PC-9 (cell line): ENCODE measurements at places on chromosomes 4 and X. TPM values are rescaled to one million over a fixed set of nuclear protein-coding genes. Genes with fewer than 3 reads are reported as not detected.

Gene CD38
- 0.90 and 1.3 TPM in 2 replicates for total RNA-seq

Gene LIMCH1
- 252 and 339 TPM in 2 replicates for total RNA-seq

Gene RAB9B
- not detected in 2 replicates for total RNA-seq

Gene LRP2BP
- total RNA-seq, result 0.85 and 0.90 TPM in 2 replicates

Gene SHROOM2
- total RNA-seq, result 0.05 and 0.17 TPM in 2 replicates

Gene SUV39H1
- 10.5 and 11.7 TPM in 2 replicates for total RNA-seq

DNA sequence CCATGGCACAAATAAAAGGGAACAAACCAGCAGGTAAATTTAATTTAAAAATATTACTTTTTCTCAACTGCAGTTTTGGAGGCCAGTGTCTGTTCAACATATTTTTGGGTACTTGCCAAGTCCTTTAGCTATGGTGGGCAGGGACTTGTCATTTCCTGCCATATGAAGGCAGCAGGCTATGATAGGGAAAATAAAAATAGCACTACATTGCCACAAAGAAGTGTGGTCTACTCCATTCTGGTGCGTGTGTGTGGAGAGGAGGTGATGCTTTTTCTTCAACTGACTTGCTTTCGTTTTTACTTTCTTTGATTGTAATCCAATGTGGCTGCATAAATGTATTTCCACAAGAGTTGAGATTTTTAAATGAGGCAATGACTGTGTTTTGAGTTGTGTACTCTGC, 17.2 kb downstream of the GPR174 start:
- no peaks in the 10 kb centered on the region for H3K27me3 ChIP-seq
- H3K4me1 ChIP-seq, result no peaks in the 10 kb centered on the region
- H3K36me3 ChIP-seq, result no peaks in the 10 kb centered on the region
- no peak overlapping the region for H3K27ac ChIP-seq
- no peak overlapping the region for H3K4me3 ChIP-seq

GRCh38 chr4:74235135-74235534, 73.1 kb upstream of the EPGN start:
- H3K27ac ChIP-seq, result no peak overlapping the region
- peaks cover 34% of the 10 kb centered on the region for H3K4me1 ChIP-seq
- no peaks in the 10 kb centered on the region for H3K36me3 ChIP-seq
- no peak for DNase-seq
- H3K4me3 ChIP-seq, result no peak overlapping the region
- H3K27me3 ChIP-seq, result no peaks in the 10 kb centered on the region

DNA sequence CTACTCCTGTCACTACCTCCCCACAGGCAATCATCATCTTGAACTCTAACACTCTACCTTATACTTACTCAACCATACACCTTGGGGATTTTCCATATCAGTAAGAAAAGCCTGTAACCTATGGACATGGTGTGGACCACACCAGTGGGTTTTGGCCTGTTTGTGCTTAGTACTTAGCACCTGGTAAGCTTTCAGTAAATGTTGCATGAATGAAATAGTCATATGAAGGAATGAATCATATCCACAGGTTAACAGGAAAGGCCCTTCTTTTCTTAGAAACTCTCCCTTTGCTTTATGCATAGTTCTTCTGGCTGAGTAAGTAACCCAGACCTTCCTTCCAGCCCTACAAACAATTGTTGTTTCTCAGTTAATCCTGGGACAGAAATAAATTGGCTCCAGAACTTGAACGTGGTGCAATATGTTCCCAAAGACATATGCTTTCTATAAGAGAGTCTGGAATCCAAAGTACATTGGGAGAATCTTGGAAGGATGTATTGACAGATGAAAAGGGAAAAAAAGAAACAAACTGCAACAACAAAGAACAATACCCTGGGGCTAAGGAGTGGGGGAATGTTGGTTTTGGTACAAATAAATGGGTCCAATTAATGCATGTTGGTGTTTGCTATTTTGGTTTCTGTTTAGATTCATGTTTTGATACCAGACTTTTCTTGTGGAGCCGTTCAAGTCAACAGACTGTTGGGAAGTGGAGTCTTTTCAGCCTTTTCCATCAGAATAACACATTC, 27.8 kb downstream of the RASL11B start:
- no peaks in the 10 kb centered on the region for H3K36me3 ChIP-seq
- H3K4me3 ChIP-seq, result no peak overlapping the region
- H3K4me1 ChIP-seq, result 0 out of 2 replicates have a peak, but pooled peaks cover under 1% of the 10 kb centered on the region
- H3K27me3 ChIP-seq, result no peaks in the 10 kb centered on the region

GRCh38 chr4:86664959-86665358, 70.8 kb downstream of the PTPN13 start:
- no peaks in the 10 kb centered on the region for H3K27me3 ChIP-seq
- no peak for DNase-seq
- H3K4me1 ChIP-seq, result no peaks in the 10 kb centered on the region
- no peak overlapping the region for H3K27ac ChIP-seq

DNA sequence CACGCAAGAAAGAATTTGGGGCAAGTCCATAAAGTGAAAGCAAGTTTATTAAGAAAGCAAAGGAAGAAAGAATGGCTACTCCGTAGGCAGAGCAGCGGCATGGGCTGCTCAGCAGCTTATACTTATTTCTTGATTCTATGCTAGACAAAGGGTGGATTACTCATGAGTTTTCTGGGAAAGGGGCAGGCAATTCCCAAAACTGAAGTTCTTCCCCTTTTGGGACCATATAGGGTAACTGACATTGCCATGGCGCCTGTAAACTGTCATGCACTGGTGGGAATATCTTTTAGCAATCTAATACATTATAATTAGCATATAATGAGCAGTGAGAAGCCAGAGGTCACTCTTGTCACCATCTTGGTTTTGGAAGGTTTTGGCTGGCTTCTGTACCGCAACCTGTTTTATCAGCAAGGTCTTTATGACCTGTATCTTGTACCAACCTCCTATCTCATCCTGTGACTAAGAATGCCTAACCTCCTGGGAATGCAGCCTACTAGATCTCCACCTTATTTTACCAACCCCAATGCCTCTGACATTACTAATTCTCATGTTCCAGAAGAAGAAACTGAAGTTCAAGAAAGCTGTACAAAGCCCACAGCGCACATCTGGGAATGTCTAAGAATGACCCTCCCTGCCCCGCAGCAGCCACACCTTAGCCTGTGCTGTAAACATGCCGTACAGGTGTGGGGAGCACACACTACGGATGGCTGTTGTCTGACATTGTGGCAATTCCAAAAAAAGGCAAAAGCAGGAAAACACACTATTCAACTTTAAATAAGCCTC, 18.6 kb downstream of the RXFP1 start:
- no peak for DNase-seq
- H3K4me3 ChIP-seq, result no peak overlapping the region
- H3K4me1 ChIP-seq, result no peaks in the 10 kb centered on the region
- H3K27me3 ChIP-seq, result no peaks in the 10 kb centered on the region
- H3K27ac ChIP-seq, result no peak overlapping the region
- H3K36me3 ChIP-seq, result no peaks in the 10 kb centered on the region

DNA sequence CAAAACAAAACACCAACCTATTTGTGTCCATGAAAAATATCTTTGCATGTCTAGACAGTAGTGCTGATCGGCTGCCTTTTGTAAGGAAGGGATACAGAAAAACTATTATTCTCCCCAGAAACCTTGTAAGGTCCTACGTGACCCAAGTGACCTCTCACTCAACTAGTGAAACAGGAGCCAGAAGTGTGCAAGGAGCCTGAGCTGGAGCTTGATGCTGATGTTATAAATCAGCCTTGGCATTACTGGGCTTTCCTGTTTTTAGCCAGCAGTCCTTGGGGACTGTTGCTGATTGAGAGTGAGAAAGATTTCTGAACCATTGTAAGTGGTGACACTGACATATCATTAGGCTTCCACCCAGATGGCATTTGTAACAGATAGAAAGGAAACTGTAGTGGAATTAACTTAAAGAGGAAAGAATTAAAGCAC, 100.8 kb upstream of the LIMCH1 start:
- no peak overlapping the region for H3K4me3 ChIP-seq
- H3K4me1 ChIP-seq, result peaks cover 53% of the 10 kb centered on the region
- peak; percentile 66 for DNase-seq
- no peaks in the 10 kb centered on the region for H3K36me3 ChIP-seq
- H3K27ac ChIP-seq, result peak overlapping the region; percentile 32

GRCh38 chr4:56511098-56511497, 5.5 kb downstream of the ARL9 start:
- no peaks in the 10 kb centered on the region for H3K4me1 ChIP-seq
- no peak overlapping the region for H3K4me3 ChIP-seq
- no peaks in the 10 kb centered on the region for H3K36me3 ChIP-seq
- no peak for DNase-seq
